ENCODE measurements at places on chromosomes 13 and 19.
A peak's percentile ranks its signal among the peaks of the same experiment; 100 is the strongest.

DNA sequence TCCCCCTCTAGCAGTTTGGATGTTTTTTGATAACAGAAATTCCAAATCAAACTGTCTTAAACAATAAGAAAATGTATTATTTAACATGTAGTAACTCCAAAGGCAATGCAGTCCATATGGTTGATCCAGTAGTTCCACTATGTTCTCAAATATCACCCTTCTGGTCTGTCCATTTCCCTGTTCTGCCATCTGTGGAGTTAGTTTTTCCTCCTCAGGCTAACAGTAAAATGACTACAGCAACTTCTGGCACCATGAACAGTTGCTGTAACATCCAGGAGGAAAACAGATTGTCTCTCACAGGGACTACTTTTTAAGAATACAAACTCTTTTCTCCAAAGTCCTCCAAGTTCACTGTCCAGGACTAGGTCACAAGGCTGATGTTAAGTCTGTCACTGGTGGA is 455.4 kb downstream of the FGF14 start:
- no peak for DNase-seq

GRCh38 chr13:106151056-106151699 is 384.3 kb downstream of the EFNB2 start:
- DNase-seq = no peak

- DNase-seq = no peak
These were observed 114.5 kb downstream of the KLF5 start for GRCh38 chr13:73173279-73173811.

GRCh38 chr19:11767633-11768133 is 883 bp downstream of the ZNF441 start:
- peak; percentile 61 for DNase-seq

GRCh38 chr19:11586331-11586730 is 8.9 kb upstream of the ACP5 start:
- DNase-seq = no peak

DNA sequence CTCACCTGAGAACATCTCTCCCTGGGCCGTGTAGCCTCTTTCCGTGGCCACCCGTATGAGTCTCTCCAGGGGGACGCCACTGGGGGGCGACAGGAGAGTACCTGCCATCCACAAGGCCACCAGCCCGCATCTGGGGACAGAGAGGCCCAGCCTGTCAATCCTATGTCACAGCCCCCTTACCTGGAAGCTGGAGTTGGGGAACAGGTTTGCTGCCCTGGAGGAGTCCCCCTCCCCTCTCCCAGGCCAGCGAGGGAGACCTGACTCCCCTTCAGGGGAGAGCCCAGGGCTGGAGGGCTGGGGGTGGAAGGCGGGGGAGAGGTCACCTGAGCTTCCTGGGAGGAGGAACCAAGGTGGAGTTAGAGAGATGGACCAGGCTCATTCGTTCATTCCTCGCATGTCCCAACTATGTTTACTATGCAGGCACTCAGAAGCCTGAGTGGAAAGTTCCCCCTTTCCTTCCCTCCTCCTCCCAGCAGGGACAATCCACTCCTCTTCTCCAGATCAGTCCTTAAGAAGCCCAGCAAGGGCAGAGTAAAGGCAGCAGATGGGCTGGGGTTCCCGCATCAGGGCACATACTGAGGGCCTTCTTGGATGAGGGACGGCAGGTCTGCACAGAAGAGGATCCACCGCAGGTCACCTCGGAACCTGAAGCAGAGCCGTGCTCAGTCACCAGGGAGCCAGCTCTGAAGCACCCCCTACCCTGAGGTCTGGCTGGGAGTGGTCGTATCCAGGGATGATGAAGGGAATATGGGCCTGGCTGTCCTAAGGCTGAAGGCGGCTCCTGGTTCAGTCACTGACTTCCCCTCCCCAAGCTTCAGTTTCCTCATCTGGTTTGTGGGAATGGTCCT is 5.5 kb downstream of the ACTMAP start:
- DNase-seq = no peak

DNA sequence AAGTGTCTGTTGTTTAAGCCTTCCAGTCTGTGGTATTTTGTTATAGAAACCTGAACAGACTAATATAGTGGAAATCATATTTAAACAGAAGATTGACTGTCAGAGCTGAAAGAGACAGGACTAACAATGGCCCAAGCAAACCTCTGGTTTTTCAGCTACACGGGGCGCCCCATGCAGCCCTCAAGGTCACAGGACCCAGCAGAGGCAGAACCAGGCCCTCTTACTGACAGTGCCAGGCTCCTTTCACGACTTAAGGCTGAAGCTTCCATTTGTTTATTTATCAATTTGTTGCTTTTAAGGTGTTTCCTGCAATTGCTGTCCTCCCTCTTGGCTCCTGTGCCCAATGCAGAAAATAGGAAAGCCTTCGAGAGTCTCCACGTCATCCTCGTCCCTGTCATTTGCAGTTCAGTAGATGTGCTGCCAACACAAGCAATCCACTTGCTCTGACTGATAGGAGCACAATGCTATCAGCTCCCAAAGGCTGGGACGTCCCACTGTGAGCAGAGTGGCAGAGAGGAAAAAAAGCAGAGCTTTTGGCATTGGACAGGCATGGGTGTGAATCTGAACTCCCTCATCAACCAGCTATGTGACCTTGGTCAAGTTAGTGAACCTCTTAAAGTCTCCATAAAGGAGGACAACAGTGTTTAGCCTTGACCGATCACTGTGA is 10.5 kb upstream of the SLC7A1 start:
- DNase-seq = no peak

- DNase-seq = no peak
These were observed 517.7 kb downstream of the MYO16 start for GRCh38 chr13:109146912-109147647.

- DNase-seq = no peak
These were observed 7.4 kb upstream of the CERS1 start for GRCh38 chr19:18903156-18904037.

DNA sequence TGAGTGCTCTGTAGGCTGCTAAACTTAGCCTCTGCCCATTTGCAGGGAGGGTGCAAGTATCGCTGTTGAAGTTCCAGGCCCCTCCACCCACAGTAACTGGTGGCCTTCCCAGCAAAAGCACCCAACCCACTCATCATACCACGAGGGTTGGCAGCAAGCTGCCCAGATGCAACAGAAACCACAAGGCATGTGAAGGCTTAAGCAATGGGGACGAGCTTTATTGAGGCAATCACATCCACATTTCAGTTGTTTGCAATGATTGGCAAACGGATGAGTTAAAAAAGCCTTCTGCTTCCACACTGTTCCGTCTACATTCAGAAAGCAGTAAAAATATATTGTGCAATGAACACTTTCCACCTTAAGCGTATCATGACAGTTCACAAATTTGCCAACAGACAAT is 10.3 kb downstream of the GJB6 start:
- no peak for DNase-seq

- DNase-seq = no peak
These were observed 167.1 kb downstream of the FGF9 start for GRCh38 chr13:21837841-21838551.

- no peak for DNase-seq
These were observed 10.8 kb upstream of the HOMER3 start for GRCh38 chr19:18951721-18952281.

GRCh38 chr19:5145521-5146511 is 176.9 kb downstream of the KDM4B start:
- DNase-seq = peak; percentile 59

All from sciatic nerve (tissue), 2 donors.